ENCODE measurements at places on chromosomes 6 and 20.

DNA sequence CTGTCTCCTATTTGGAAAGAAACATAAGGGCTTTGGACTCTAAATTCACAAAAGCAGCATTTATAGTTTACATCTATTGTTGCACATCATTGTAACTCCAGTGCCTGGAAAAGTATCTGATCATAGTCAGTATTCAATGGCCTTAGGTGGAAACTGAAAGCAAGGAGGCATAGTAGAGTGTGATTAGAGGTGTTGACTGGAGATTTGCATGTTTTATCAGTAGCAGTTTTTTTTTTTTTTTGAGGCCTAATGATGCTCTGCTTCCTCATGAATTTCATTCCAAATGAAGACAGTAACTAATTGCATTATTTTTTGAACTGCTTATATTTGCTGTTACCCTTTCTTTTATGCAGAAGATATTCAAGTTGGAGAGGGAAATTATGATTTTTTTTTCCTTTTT is 213.2 kb upstream of the FLRT3 start:
- DNase-seq, result no peak

- DNase-seq, result no peak
These were observed 59.5 kb downstream of the TBC1D32 start for GRCh38 chr6:121274666-121275295.

- no peak for DNase-seq
These were observed 78.1 kb upstream of the PLCB4 start for GRCh38 chr20:8990770-8991169.

GRCh38 chr6:15897063-15897876 is 231.6 kb upstream of the MYLIP start:
- no peak for DNase-seq

DNA sequence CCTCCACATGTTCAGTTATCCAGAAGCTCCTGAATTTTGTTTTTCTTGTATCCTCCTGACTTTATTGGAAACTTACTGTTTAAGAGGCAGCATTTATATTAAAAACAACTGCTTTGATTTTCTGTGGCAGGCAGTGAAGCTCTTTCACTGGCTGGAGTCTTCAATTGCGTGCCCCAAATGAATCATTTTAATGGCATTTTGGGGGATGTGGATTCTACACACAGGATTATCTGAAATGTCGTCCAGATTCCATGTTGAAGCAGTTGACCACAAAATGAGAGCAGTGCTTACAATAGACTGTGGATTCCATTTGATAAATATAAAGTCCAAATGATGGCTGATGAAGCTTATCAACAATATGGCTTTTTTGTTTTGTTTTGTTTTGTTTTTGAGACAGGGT is 41.0 kb upstream of the HIVEP1 start:
- no peak for DNase-seq

GRCh38 chr20:8321001-8321400 is 188.9 kb downstream of the PLCB1 start:
- no peak for DNase-seq

GRCh38 chr6:39213195-39213920 is 15.9 kb downstream of the KCNK5 start:
- DNase-seq, result no peak

- DNase-seq, result no peak
These were observed 47.4 kb downstream of the MOCS1 start for GRCh38 chr6:39886871-39887270.

DNA sequence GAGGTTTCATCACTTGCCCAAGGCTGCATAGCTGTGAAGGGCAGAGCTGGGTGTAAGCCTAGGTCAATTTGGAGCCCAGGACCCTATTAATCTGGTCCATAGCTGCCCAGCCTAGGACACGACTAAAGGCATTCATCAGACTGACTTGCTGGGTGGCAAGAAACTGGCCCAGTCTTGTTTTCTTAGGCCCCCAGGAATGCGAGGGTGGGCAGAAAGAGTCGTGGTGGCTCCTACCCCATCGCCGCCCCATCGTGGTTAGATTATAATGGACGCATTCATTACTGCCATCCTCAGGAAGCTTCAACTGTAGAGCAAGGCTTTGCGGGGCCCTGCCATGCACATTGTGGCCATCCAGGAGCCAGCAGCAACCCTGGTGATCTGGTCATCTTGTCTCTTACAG is 16.1 kb downstream of the DYNLRB1 start:
- DNase-seq, result no peak

DNA sequence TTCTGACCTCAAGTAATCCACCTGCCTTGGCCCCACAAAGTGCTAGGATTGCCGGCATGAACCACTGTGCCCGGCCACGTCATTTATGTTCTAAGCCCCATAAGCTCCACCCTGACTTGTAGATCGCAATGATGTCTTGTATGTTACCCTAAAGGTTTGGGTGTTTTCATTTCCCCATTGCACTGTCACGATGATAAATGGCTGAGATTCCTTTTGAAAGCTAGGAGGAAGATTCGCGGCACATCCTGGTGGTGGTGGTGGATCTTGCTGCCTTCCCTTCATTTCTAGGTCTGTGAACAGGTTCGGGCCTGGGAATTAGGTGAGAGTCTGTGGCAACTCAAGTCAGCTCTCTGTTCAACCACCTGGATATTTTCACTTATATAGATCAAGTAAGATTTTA is 28.3 kb downstream of the MUC22 start:
- DNase-seq, result no peak

GRCh38 chr6:141866731-141867497 is 265.8 kb upstream of the GJE1 start:
- DNase-seq, result no peak

DNA sequence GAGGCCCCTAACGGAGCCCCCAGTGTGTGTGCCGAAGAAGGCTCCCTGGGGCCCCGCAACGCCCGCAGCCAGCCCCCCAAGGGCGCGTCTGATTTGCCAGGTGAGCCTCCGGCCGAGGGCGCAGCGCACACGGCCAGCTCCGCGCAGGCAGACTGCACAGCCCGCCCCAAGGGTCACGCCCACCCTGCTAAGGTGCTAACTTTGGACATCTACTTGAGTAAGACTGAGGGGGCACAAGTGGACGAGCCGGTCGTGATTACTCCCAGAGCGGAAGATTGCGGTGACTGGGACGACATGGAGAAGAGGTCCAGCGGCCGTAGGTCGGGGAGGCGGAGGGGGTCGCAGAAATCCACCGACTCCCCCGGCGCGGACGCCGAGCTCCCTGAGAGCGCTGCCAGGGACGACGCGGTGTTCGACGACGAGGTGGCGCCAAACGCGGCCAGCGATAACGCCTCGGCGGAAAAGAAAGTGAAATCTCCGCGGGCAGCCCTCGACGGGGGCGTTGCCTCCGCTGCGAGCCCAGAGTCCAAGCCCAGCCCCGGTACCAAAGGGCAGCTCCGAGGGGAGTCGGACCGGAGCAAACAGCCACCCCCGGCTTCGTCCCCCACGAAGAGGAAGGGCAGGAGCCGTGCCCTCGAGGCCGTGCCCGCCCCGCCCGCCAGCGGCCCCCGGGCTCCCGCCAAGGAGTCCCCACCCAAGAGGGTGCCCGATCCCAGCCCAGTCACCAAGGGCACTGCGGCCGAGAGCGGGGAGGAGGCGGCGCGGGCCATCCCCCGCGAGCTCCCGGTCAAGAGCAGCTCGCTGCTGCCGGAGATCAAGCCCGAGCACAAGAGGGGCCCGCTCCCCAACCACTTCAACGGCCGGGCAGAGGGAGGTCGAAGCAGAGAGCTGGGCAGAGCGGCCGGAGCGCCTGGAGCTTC is 117.0 kb downstream of the RTN4IP1 start:
- peak; percentile 66 for DNase-seq

DNA sequence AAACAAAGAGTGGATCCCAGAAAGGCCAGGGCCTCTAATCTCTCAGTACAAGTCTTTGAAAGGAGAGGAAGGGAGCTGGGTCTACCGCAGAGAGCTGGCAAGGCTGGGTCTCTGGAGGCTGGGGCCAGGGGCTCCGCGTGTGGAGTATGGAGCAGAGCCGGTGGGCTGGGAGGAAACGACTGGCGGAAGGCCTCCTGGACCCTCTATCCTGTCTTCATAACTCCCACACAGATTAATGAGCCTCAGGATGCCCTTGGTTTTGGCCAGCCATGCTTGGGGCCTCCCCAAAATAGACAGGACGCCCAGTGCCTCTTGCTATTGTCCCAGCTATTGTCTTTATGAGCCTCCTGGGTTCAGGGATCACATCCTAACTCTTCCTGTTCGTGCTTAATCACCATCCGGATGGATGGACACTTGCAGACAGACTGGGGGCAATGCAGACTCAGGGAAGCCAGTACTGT is 306.4 kb downstream of the DHX35 start:
- no peak for DNase-seq

GRCh38 chr6:103534095-103534494 is 1325.6 kb downstream of the HACE1 start:
- DNase-seq, result no peak

GRCh38 chr6:32484614-32484998 is 44.9 kb downstream of the HLA-DRA start:
- DNase-seq, result no peak

GRCh38 chr6:148811459-148811858 is 64.6 kb downstream of the UST start:
- DNase-seq, result no peak

DNA sequence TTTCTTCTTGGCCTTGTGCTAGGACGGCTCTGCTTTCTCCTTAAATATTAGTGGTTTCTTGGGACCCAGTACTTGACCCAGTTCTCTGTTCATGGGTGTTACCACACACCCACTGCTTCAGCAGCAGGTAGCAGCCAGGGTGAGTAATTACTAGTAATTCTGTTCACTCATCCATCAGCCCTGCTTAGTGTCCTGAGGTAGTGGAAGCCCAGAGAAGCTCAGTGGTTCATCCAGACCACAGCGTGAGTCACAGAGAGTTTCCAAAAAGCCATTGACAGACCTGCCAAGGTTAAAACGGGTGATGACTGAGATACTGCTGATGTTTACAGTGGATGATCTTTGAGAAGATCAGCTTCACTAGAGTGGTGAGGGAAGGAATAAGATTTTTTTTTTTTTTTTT is 51.7 kb upstream of the HINT3 start:
- DNase-seq, result peak; percentile 44

DNA sequence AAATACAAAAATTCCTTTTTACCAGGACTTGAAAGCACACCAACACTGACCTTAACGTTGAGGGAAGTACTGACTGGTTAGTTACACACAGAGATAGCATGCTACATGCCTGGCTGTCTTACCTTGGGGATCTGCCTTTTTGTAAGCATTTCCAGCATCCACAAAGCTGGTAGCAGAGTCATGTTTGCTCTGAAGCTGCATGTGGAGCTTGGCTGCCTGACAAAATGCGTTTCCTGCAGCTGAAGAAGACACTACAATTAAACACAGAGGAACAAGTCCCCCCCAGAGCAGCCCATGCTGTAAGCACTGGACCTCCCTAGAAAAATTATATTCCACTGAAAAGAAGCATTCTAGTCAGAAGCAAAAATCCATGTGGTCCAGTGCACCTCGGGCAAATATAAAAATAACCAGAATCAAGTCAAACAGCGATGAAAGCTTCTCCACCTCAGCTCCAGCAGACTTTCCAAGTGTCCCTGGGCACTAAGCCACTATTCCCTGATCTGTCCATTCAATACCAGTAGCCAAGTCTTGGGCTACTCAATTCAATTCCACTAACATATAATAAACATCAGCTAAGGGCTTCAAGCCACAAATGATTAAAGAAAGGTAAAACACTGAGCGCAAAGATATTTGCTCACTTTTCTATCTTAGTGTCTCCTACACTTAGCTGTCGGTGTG is 24.2 kb downstream of the NAPB start:
- DNase-seq, result no peak

DNA sequence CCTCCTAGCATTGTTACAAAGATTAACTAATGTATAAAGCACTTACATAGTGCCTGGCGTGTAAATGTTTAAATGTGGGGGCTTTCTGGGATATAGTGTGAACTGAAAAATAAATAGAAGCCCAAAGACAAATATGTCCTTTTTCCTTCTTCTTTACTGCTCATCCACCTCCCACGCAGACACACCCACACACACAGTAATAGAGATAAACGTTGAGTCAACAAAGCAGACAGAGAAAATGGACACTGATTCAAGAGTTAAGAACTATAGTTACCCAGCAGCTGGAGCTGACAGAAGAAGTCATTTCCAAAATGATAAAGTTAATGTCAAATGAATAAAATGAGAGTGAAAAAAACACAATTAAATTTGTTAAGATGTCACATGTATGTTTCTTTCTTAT is 68.3 kb downstream of the FHL5 start:
- no peak for DNase-seq

DNA sequence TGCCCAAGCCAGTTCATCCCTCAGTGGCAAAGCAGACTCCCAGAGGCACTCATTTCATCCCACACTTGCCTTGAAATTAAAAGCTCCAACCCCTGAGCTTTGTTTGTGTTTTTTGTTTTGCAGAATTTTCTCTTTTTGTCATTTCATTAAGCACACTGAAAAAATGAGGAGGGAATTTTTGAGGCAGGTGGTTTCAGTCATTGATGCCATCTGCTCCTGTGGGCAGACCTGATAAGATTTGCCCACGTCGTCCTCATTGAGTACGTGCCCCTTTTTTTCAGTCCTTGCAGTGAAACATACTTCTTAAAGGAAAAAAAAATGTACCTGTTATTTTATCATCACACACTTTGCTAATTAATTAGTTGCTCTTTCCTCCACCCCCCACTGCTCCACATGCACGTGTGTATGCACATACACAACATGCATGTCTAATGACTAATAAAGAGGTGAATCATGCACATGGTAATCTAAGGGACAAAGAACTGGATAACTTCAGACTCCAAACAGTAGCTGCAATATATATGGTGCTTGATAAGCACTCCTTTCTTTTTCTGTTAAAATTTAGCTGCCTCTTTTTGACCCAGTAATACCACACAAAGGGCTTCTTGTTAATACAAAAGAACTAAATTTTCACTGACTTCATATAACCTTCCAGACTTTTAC is 102.1 kb upstream of the TMEM181 start:
- DNase-seq, result no peak

GRCh38 chr20:22248051-22248667 is 336.2 kb downstream of the FOXA2 start:
- no peak for DNase-seq

DNA sequence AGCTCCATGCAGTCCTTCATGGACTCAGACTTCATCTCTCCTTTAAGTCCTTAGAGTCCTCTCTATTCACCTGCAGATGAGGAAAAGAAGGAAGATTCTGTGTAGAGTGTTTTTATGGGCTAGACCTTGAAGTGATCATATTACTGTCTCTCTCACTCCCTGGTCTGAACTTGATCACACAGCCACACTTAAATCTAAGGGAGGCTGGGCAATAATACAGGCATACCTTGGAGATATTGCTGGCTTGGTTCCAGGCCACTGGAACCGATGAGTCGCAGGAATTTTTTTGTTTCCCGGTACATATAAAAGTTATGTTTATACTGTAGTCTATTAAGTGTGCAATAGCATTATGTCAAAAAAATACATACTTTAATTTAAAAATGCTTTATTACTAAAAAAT is 59.2 kb upstream of the FOXO3 start:
- DNase-seq, result no peak

Data from stimulated activated CD4-positive, alpha-beta T cell treated with anti-CD3 and anti-CD28 coated beads, Interleukin-2, amount 100 ng/mL, for 48 hours (primary cell).